ENCODE measurements at places on chromosomes 12 and 14.

DNA sequence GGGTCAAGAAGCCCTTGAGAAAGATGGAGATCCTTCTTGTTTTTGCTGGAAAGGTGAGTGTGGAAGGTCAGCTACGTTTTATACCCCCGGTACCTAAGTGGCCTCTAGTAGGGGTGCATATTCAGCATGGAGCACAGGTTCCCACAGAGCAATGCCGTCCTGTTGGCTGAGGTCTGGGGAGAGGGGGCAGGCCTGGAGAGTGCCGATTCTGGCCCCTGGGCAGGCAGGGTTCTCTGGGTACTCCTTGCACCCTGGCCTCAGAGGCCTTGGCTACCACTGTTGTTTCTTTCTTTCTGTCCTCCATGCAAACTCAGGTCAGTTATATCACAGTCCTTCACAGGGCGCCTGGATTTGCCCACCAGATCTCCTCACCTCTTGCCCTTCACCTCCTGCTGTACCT, 8.5 kb downstream of the RBP5 start:
- no peak for DNase-seq

GRCh38 chr12:31999692-32000091, 40.5 kb downstream of the RESF1 start:
- no peak for DNase-seq

- DNase-seq, result no peak
These were observed 46.0 kb upstream of the CHST11 start for GRCh38 chr12:104410786-104411185.

- DNase-seq, result no peak
These were observed 91.8 kb upstream of the NPAS3 start for GRCh38 chr14:32846821-32847365.

GRCh38 chr14:38389681-38390080, 133.8 kb upstream of the CLEC14A start:
- no peak for DNase-seq

- DNase-seq, result peak; percentile 51
These were observed 72.7 kb downstream of the MYRFL start for GRCh38 chr12:69897744-69898143.

- DNase-seq, result no peak
These were observed 15.6 kb downstream of the CCER1 start for GRCh38 chr12:90939382-90939781.

DNA sequence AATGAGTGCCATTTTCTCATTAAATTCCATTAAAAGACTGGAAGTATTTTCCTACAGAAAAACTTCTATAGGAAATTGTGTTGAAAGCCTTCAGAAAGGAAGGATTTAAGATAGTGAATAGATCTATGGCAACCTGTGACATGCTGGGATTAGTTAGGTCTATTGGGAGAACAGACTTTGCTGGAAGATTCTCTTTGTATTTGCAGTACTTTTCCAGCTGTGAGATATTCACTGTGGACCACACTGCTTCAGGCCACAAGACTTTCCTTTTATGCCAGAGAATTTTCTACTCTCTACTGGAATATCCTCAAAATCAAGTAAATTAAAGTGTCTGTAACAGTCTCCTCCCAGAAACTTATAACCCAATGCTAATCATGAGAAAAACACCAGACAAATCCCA, 136.2 kb downstream of the MYRFL start:
- DNase-seq, result no peak

- DNase-seq, result no peak
These were observed 48.2 kb upstream of the DAAM1 start for GRCh38 chr14:59140106-59140843.

GRCh38 chr12:95554532-95555071, 3.3 kb upstream of the USP44 start:
- DNase-seq, result no peak

- no peak for DNase-seq
These were observed 6.3 kb upstream of the ART4 start for GRCh38 chr12:14849661-14850060.

All from GM23338 (cell line).